Stimulated activated CD4-positive, alpha-beta T cell treated with anti-CD3 and anti-CD28 coated beads, Interleukin-4, amount 100 ng/mL, for 4 hours (primary cell): ENCODE measurements at places on chromosomes 16 and 17.

- no peak for DNase-seq
Observed at GRCh38 chr17:38598536-38598935, 7.2 kb downstream of the SRCIN1 start.

DNA sequence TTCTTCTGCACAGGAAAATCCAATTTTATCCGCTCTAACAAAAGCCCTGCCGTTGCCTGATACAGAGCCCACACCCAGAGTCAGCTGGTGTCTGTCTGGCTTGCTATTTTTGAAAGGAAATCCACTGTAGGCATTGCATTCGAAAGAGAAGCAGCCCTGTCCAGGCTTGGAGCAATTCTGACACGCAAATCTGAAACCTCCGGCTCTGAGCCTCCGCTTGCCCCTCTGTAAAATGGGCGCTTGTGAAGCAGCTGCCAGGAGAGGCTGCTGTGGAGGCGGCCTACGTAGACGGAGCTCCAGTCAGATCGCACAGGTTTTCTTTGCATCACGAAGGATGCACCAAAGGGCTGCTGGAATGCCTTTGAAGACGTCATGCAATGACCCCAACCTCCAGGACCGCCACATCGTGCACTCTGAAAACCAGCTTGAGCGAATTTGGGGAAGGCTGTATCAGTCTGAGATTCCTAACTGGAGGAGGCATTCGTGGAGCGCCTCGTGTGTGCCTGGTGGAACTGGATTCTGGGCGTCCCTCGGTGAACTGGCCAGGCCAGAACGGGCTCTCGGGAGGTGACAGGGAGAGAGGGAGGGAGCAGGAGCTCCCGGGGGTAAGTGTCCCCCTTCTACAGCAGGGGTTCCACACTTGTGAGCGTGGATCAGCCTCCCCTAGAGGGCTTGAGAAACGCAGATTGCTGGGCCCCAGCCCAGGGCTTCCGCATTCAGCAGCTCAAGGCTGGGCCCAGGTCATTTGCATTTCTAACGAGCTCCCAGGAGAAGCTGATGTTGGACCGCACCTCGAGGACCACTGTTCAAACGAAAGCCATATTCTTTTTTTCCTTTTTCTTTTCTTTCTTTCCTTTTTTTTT, 215.5 kb downstream of the MRTFB start:
- DNase-seq, result no peak

- DNase-seq, result no peak
Observed at GRCh38 chr17:68034452-68034776, 1.1 kb upstream of the KPNA2 start.

GRCh38 chr17:15379659-15380058, 38.3 kb upstream of the TEKT3 start:
- DNase-seq, result no peak

DNA sequence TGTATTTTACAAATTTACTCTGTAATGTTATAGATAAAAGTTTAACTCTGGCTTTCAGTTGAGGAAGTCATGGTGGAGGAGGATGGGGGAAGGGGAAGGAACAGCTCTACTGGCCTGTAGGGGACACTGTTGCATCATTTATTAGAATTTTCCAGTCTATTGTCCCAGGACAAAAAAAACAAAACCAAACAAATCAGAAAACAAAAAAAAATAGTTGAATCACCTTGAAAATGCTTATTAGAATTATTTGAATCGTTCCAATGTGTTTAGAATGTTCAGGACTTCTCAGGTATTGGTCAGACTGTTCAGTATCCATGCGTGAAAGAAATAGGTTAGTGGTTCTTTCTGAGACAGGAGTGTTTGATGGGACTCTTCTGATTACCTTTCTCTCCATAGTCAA, 242.0 kb downstream of the FTO start:
- DNase-seq, result no peak

DNA sequence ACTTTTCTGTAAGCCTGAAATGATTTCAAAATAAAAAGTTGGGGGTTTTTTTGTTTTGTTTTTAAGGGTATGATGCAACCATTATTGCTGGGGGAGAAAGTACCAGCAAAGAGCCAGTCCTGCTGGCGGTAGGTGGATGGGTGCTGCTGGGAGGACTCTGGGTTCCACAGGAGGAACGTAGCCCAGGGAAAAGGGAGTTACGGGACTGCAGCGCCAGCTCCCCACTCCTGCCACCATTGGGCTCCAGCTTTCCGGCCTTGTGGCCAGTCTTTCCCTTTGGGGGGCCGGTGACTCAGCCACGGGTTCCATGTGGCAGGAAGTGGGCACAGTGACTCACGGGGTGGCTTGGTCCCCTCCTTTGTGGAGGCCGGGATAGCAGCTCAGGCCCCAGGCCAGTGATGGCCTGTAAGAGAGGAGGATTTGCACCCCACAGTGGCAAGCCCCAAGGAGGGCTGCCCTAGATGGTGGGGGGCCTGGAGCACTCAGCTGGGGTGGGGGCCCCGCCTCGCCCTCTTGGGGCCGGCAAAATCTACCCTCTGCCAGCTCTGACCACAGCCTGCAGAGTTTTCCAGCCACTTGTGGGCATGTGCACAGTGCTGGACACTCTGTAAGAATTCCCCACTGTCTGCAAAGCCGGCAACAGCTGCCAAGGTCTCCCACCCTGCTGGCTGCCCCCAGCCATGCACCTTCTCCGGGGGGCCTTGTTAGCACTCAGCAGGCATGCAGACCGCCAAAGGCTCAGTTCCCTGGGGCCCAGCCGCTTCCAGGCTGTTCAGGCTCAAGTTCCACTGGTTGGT, 30.4 kb downstream of the SOCS3 start:
- DNase-seq, result no peak

- DNase-seq, result no peak
Observed at GRCh38 chr17:68539548-68540467, 27.6 kb downstream of the PRKAR1A start.

DNA sequence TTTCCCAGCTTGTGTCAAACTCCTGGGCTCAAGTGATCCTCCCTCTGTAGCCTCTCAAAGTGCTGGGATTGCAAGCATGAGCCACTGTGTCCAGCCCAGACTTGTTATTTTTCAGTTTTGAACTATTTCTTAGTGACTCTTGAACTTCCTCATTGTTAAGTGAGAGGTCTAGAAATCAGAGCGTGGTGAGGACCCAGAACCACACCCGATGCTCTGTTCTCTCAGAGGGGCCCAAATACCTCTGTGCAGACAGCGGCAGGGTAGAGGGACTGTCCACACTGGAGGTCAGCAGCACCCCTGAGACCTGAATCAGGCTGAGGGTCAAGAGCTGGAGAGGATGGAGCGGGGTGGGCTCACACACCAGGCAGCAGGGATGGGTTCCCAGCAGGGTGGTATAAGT, 47.7 kb upstream of the MEAK7 start:
- DNase-seq, result no peak

GRCh38 chr16:2211923-2212347, 1.3 kb upstream of the BRICD5 start:
- no peak for DNase-seq

DNA sequence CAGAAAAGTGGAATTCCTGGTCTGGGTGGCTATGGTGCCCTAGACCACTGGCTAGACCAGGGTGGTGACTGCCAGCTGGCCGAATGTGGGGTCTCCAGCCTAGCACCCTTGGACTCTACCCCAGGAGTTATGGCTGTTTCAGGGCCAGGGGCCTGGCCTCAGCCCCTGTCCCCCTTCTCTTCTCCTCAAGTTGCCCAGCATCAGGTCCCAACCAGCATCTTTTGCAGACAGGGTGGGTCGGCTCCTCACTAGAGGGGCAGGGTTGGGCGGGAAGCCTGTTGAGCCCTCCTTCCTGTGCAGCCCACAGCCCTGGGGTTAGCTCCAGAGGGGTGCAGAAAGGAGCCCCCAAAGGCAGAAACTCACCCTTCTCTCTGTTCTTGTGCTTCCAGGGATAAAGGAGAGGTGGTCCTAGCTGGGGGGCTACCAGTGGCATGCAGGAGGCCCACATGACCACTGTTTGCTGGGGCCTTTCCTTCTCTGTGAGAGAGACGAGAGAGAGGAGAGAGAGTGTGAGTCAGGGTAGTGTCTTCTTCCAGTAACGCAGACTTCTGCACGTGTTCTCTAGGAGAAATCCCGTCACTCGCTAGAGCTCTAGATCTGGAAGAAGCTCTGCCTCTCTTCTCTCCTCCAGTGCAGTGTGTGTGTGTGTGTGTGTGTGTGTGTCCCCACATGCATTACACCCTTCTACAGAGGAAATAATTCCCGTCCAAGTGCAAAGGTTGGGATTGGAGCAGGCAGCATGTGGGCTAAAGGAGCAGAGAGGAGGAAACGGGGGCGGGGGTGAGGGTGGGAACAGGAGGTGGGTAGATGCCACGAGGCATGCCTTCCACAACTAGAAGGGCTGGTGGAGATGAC, 209.4 kb downstream of the SEC14L1 start:
- DNase-seq, result no peak

GRCh38 chr16:84712801-84713775, 13.3 kb downstream of the USP10 start:
- no peak for DNase-seq

DNA sequence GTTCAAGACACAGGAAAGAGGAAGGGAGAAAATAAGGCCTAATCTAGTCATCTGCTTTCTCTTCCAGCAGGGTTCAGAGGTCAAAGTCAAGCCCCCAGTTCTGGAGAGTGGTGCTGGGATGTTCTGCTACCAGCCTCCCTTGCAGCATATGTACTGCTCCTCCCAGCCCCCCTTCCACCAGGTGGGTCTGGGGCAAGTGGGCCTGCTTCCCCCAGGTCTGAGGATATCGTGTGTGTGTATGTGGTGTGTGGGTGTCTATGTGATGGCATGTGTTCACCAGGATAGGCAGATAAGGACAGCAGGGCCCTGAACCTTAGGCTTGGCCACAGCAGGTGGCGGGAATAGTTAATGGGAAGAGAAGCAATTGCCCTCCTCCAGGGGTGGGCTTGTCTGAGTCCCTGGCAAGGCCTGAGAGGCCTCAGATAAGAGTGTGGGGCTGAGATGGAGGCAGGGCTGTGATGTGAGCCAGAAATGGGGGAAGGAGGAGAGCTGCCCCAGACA, 21.1 kb downstream of the FOXN1 start:
- no peak for DNase-seq

- DNase-seq, result no peak
Observed at GRCh38 chr17:56292578-56292977, 139.3 kb downstream of the ANKFN1 start.

GRCh38 chr17:27499451-27500265, 43.4 kb downstream of the KSR1 start:
- no peak for DNase-seq

- no peak for DNase-seq
Observed at GRCh38 chr16:8751481-8752311, 45.7 kb downstream of the TMEM186 start.

DNA sequence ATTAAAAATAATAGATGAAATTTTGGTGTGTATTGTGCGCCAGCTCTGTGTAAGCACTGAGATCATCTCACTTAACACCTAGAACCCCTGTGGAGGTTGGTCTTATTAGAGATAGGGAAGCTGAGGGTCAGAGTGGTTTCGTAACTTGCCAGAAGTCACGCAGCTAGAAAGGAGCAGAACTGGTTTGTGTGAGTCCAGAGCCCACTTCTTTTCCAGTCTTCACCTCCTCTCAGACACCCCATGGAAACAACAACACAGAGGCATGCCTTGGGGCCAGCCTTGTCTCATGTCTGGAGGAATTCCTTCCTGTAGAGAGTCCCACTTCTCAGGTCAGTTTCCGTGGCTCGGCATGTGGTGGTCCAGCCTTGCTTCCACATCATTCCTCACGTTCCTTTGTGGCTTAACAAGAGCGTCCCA, 16.5 kb downstream of the YPEL2 start:
- no peak for DNase-seq

DNA sequence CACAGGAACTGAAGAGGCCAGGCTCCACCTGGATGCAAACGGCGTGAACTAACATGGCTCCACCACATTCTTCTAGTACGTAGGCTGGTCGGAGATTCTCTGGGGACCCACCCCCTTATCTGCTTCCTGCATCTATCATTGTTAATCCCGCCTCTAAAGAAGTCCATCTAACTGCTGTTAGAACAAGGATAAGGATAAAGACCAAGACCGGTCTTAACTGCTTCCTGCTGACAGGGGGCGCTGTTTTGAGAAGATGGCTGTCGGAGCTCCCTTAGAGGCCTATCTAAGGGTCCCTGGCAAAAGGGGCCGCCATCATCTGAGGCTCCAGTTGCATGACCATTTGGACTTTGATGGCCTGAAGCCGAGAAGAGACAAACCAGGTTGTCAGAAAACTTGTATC, 25.8 kb upstream of the TNFSF12 start:
- DNase-seq, result peak; percentile 24

DNA sequence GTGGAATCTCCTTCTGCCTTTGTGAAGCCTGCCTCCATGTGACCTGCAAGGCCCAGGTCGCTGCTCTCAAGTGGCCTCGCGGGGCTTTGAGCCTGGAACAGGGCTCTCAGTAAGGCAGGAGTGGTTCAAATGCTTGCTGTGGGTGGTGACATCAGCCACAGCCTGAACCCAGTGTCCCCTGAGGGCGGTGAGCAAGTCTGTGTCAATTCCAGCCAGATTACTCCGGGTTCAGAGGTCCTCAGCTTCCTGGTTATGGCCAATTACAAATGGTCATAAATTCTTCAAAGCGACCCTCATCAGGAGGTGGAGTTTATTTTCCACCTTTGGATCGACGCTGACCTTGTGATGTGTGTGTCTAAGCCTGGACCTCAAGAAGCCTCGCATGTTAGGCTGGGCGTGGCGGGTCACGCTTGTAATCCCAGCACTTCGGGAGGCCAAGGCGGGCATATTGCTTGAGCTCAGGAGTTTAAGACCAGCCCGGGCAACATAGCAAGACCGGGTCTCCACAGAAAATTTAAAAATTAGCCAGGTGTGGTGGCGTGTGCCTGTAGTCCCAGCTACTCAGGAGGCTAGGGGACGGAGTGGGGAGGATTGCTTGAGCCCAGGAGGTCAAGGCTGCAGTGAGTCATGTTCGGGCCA, 17.3 kb downstream of the LGALS3BP start:
- DNase-seq, result no peak

DNA sequence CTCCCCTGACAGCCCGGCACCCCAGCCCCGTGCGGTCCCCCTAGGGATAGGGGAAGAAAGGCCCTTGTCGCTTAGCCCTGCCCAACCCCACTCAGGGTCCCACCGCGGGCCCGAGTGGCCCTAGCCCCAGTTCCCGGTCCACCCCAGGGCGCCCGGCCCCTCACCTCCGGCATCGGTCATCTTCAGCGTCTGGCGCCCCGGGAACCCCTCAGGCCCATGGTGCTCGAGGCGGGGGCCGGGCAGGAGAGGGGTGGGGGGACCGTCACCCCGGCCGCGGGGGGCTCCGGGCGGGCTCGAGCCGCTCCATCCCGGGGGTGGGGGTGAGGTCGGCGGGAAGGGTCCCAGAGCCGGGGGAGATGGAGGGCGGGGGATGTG, 620 bp downstream of the SAMD14 start:
- DNase-seq, result no peak

GRCh38 chr16:12523002-12523401, 280.7 kb downstream of the CPPED1 start:
- no peak for DNase-seq

- DNase-seq, result no peak
Observed at GRCh38 chr16:11234884-11235702, 20.9 kb downstream of the SOCS1 start.

GRCh38 chr17:38453951-38454421, 25.7 kb downstream of the ARHGAP23 start:
- no peak for DNase-seq
